Adrenal gland (tissue), 19 donors: ENCODE measurements at places on chromosomes 2 and 18.

DNA sequence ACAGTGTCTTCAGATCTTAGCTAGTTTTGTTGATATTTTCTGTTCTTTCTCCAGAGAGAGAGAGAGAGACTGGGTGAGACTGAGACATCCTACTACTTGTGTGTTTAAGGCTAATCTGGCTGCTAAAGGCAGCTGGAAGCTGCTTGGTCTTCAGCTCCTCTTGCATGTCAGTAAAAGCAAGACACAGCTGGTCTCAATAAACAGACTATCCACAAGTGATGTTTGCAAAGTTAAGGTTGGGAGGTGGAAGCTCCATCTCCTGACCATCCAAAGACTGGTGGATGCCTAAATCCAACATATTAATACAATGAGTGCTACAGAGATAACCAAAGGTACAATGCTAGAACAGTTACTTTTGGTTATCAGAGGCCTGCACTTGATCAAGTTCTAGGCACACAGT is 17.8 kb downstream of the ERFE start:
- no peaks in the 10 kb centered on the region for H3K36me3 ChIP-seq
- no peak overlapping the region for H3K27ac ChIP-seq
- DNase-seq, result no peak
- no peaks in the 10 kb centered on the region for H3K27me3 ChIP-seq
- H3K4me1 ChIP-seq, result no peaks in the 10 kb centered on the region

GRCh38 chr2:151343073-151343472 is 14.3 kb upstream of the TNFAIP6 start:
- H3K27ac ChIP-seq, result no peak overlapping the region
- H3K36me3 ChIP-seq, result no peaks in the 10 kb centered on the region
- H3K4me3 ChIP-seq, result no peak overlapping the region
- H3K27me3 ChIP-seq, result no peaks in the 10 kb centered on the region
- DNase-seq, result no peak

GRCh38 chr2:1609040-1609439 is 135.3 kb downstream of the PXDN start:
- no peaks in the 10 kb centered on the region for H3K27me3 ChIP-seq
- H3K27ac ChIP-seq, result no peak overlapping the region
- no peak for DNase-seq
- H3K4me1 ChIP-seq, result no peaks in the 10 kb centered on the region
- no peak overlapping the region for H3K4me3 ChIP-seq

DNA sequence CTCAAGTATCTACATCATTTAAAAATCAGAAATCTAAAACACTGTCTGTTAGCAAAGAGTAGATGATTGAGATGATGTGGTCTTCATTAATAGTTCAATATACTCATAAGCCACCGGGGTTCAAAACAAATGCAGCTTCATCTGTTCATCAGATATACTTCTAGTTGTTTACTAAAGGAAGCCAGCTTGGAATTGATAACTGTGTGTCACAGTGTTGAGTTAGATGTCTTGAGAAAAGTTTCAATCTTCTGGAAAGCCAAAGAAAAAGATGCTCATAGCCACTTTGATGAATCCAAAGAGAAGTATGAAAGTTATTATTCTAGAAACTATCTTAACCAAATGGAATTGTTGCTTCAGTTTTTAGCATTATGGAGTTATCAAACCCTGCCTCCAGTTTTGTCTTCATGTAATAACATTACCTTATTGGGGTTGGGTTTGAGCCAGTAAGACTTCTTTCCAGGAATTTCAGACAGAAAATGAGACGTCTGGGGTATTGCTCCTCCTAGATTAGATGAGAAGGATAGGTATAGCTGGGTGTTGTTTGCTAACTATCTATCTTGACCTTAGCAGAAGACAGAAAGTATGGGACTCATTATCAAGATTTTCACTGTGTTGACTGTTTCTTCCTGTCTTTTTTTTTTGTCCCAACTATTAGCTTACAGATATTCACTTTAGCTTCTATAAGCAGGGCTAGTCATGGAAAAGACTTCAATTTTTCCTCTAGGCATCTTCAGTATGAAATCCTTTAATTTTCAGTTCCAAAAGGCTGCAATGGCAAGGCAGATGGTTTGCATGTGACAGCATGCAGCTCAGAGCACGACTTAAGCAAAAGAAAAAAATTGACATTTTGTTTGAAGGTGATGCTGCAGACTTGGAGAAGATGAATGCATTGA is 66.5 kb downstream of the LNPK start:
- H3K27me3 ChIP-seq, result no peaks in the 10 kb centered on the region
- no peaks in the 10 kb centered on the region for H3K4me1 ChIP-seq
- no peak for DNase-seq
- H3K4me3 ChIP-seq, result no peak overlapping the region
- no peak overlapping the region for H3K27ac ChIP-seq

- H3K4me3 ChIP-seq, result no peak overlapping the region
- H3K27me3 ChIP-seq, result no peaks in the 10 kb centered on the region
- DNase-seq, result no peak
- H3K4me1 ChIP-seq, result no peaks in the 10 kb centered on the region
These were observed 55.1 kb upstream of the CWC22 start for GRCh38 chr2:180062178-180062577.

DNA sequence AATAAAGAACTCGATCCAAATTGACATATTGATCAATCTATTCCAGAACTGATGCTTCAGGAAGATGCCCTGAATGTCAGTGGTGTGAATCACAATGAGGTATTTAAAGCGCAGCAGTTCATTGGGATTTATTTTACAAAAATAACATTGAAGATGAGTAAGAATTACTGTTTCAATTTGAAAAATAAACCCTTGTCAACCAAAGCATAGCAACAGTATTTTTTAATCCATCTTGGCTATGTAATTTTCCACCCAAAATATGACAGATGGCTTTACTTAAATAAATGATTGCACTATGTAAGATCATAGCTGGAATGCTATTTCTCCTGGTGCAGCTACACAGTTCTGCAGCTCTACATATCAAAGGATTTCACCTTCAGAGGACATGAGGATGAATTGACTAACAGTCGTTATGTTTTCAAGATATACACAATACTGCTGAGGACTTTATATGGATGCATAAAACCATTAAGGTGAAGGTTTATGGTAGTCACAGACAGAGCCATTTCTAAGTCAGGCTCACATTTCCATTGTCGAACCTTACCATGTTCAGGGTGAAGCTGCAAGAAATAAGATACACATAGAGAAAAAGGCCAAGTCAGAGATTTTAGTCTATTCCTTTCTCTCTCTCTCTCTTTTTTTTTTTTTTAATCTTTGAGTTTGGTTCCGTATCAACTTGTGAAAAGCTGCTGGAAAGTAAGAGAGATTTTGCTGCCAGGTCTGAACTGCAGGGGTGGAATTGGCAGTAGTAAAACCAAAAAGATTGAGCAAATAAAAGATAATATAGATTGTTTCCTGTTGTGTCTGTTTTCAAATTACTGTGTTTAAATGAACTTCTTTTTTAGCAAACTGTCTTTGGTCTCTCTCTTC is 398.0 kb upstream of the CDH20 start:
- DNase-seq, result no peak
- H3K4me3 ChIP-seq, result no peak overlapping the region
- no peaks in the 10 kb centered on the region for H3K27me3 ChIP-seq
- H3K27ac ChIP-seq, result no peak overlapping the region
- H3K36me3 ChIP-seq, result peaks cover 4% of the 10 kb centered on the region

- no peaks in the 10 kb centered on the region for H3K36me3 ChIP-seq
- H3K27ac ChIP-seq, result peak overlapping the region; percentile 95
- no peaks in the 10 kb centered on the region for H3K27me3 ChIP-seq
These were observed 503 bp downstream of the ANXA4 start for GRCh38 chr2:69742322-69742952.

GRCh38 chr18:55688030-55688429 is 100.0 kb upstream of the TCF4 start:
- H3K4me3 ChIP-seq, result no peak overlapping the region
- H3K36me3 ChIP-seq, result no peaks in the 10 kb centered on the region
- no peak overlapping the region for H3K27ac ChIP-seq
- no peak for DNase-seq

DNA sequence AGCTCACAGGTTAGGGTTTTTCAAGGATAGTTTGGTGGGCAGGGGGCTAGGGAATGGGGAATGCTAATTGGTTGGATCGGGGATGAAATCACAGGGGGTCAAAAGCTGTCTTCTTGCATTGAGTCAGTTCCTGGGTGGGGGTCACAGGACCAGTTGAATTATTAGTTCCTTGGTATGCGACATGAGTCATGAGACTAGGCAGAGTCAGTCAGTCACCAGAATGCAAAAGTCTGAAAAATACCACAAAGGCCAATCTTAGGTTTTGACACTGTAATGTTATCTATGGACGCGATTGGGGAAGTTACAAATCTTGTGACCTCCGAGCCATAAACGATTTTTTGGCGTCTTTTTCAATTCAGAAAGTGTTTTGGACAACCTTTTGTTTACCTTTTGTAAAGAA is 101.2 kb downstream of the ZNF519 start:
- H3K27me3 ChIP-seq, result no peaks in the 10 kb centered on the region
- DNase-seq, result no peak
- no peak overlapping the region for H3K4me3 ChIP-seq
- H3K4me1 ChIP-seq, result no peaks in the 10 kb centered on the region
- no peak overlapping the region for H3K27ac ChIP-seq

DNA sequence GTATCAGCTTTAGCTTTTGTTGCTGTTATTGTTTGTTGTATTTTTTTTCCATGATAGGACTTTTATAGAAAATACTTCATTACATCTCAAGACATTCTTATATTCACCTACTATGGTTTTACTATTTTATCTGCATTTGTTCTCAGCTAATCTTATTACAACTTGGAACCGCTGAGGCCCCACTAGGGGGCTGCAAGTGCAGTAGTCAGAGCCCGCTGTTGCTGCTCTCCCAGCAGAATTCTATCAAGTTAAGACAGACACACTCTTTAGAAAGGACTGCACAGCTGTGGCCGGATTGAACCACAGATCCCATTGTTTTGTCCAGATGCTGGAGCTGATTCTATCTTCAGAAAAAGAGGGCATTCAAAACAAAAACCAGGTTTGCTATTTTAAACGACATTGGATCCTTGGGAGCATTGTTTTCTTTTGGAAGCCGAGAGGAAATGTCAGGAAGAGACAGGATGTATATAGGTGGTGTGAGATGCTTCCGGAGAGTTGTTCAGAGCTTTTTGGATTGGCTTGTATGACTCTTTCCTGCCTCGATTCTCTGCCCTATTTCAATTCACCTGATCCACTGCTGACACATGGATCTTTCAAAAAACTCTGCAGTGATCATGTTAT is 105.7 kb upstream of the GAREM1 start:
- H3K4me3 ChIP-seq, result no peak overlapping the region
- no peak for DNase-seq
- H3K4me1 ChIP-seq, result no peaks in the 10 kb centered on the region
- no peak overlapping the region for H3K27ac ChIP-seq

- no peak for DNase-seq
- H3K36me3 ChIP-seq, result no peaks in the 10 kb centered on the region
- no peak overlapping the region for H3K4me3 ChIP-seq
- no peak overlapping the region for H3K27ac ChIP-seq
- no peaks in the 10 kb centered on the region for H3K27me3 ChIP-seq
These were observed 259.2 kb downstream of the IKZF2 start for GRCh38 chr2:212892193-212892592.

DNA sequence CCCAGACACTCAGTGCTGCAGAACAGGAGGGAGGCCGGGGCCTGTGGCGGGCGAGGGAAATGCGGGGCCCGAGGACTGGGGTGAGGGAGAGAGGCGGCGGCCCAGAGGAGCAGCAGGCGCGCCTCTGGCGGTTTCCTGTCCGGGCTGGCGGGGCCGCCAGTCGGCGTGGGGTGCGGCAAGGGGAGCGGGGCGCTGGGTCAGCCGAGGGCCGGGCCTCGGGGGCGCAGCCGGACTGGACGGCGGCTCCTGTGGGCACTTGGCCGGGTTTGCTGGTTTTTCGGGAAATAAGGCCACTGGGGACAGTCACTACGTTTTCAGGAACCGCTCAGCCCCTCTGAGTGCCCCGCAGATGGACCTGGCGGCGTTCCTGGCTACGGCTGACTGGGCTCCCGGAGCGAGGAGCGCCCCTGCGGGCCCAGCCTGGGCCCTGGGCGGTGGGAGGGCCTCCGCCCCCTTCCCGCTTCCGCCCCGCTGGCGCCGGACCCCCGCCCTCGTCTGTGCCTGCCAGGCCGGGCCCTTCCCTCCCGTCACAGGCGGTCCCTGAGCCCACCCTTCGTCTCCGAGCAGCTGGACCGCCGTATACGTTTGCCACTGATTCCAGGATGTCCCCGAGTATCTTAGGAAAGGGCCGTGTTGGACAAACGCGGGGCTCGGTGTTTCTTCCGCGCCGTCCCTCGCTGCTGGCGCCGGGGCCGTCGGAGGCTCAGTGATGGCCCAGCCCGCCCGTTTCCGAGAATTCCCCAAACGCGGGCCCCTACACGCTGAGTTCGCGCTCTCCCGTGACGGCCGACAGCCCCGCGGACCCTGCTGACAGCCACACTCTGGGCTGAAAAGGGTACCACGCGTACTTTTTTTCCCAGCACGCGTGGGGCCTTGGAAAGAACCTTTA is 84.6 kb downstream of the FAM210A start:
- no peak for DNase-seq
- no peaks in the 10 kb centered on the region for H3K36me3 ChIP-seq

GRCh38 chr2:215793747-215794595 is 219.4 kb downstream of the MREG start:
- no peak overlapping the region for H3K27ac ChIP-seq
- no peaks in the 10 kb centered on the region for H3K36me3 ChIP-seq
- no peak overlapping the region for H3K4me3 ChIP-seq

DNA sequence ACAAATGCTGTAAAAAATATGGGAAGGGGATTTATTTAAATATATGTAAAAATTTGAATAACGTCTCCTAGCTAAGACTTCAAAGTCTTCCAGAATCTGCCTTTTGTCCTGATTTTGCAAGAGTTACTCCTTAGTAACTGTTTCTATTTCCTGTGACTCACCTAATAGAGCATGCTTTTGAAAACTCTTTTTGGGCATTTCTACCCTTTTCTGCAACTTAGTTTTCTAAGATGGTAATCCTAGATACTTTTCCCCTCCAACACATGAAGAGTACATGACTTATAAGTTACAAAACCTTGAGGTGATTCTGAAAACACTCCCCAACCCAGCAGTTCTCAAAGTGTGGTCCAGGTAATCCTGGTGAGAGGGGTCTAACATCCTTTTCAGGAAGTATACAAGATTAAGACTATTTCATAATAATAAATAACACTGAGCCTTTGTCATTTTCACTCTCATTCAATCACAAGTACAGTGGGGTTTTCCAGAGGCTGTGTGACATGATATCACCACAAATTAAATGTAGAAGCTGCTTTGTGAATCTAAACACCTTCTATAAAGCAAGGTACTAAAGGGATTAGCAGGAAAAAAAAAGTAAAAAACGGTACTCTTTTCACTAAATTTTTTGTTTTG is 31.9 kb downstream of the PPP4R3B start:
- DNase-seq, result no peak
- no peaks in the 10 kb centered on the region for H3K27me3 ChIP-seq
- H3K4me1 ChIP-seq, result peaks cover 5% of the 10 kb centered on the region
- H3K36me3 ChIP-seq, result peaks cover 28% of the 10 kb centered on the region

DNA sequence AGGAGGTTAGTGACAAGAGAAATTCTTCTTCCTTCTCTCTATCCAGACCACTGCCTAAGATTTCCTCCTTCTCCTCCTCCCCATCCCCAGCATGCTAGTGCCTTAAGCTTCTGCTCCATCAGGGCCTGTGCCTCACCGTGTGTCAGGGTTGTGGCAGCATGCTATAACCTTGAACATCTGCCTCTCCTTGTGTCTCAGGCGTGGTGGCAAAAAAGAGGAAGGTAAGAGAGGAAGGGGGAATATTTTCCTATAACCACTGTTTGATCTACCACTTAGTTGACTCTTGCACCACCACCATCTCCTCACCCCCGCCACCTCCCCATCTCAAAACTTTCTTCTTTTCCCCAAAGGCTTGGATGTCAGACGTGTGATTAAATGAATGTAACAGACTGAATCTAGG is 38.3 kb upstream of the PEX13 start:
- no peaks in the 10 kb centered on the region for H3K4me1 ChIP-seq
- no peaks in the 10 kb centered on the region for H3K27me3 ChIP-seq
- no peak overlapping the region for H3K27ac ChIP-seq
- no peaks in the 10 kb centered on the region for H3K36me3 ChIP-seq
- H3K4me3 ChIP-seq, result no peak overlapping the region
